ENCODE measurements at places on chromosomes 3 and 15. TPM values are rescaled to one million over a fixed set of nuclear protein-coding genes. Genes with fewer than 3 reads are reported as not detected.
A peak's percentile ranks its signal among the peaks of the same experiment; 100 is the strongest.

DNA sequence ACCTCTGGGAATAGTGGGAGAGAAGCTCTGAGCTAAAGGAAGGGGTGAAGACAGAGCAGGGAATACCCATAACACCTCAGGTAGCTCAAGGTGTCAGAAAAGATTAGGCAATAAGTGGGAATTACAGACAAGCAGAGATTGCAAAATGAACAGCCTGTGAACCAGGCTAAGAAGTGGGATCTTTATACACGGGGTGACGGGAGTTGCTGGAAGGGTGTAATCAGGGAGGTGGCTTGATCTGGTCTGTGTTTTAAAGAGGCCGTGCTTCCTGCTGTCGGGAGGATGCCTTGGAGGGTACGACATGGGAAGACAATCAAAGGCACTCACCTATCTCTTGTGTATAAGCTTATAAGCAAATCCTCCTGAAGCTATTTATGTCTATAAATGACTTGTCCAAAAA, 216.3 kb downstream of the CLSTN2 start:
- no peak for DNase-seq

- no peak for DNase-seq
Observed at GRCh38 chr15:38672273-38672672, 107.7 kb upstream of the RASGRP1 start.

DNA sequence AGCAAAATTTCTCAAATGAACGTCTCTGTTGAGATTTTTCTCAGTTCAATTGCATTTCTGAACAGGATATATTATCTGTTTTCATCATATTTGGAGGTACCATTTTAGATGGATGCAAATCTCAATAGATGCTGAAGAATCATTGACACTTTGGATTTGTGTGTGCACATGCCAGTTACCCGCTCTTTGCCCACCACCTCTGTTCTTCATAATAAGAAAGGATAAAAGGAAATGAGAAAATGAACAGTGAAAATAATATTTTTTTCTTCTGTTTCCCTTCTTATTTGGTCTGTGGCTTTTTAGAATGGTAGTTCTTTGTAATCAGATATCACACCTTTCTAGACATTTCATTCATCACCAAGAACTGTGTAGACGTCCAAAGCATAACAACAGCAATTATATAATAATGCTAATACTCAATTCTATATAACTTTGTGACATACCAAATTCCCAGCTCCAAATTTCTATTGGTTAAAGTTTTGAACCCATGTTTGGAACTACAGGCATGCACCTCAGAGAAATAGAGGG, 256.7 kb upstream of the SATB1 start:
- DNase-seq, result no peak

- peak; percentile 84 for DNase-seq
Observed at GRCh38 chr3:105836533-105836932, 32.3 kb downstream of the CBLB start.

GRCh38 chr3:50473768-50474167, 29.7 kb downstream of the CACNA2D2 start:
- no peak for DNase-seq

DNA sequence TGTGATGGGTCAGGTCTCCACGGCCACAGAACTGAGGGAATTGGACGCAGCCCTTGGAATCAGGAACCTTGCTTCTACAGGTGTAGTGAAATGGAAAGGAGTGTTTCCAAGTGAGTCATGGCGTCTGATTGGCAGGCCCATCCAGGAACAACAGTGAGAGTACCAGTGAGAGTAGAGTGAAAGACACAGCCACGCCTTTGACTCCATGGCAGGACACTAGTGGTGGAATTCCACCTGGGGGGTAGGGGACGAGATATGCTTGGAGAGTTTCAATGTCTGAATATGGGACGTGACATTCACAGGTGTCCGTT, 3.0 kb upstream of the SLC28A1 start:
- no peak for DNase-seq

DNA sequence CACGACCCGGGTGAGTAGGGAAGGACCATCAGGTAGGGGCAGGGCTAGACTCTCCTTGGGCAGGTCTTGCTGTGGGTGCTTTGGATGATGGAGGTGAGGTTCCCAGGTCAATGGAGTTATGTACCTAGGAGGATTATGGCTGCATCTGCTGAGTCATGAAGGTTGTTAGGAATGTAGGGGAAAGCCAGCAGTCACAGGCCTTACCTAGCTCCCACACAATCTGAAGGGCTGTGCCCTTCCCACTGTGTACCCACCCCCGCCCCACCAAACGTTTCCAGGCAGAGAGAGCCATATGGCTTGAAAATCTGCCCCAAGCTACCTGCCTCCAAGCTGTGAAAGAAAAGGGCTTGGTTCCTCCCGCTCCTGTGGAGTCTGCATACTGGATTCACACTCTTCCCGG, 573.4 kb upstream of the DPPA4 start:
- no peak for DNase-seq

- peak; percentile 53 for DNase-seq
Observed at GRCh38 chr15:98651036-98651481, 2.7 kb downstream of the IGF1R start.

DNA sequence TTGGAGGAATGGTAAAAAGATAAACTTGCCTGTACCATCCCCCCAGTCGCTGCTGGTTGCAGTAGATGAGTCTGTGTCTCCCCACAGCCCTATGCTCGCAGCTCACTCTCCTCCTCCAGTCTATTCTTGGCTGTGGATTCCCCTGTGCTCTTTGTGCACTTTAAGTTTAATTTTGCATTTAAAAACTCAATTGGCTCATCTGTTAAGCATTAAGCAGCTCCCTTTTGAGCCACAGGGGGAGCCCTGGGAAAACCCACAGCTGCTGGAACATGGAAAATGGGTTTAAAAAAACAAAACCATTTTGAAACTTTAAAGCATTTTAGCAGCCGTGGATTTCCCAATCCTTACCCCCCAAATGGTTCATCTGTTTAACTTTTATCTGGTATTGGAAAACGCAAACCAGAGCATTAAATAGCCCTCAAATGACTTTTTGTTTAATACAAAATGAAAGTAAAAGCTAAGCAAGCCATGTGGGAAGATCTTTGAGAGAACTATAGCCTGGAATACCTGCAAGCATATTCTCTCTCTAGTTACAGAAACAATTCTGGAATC, 536.9 kb downstream of the ZIC1 start:
- DNase-seq, result peak; percentile 88

DNA sequence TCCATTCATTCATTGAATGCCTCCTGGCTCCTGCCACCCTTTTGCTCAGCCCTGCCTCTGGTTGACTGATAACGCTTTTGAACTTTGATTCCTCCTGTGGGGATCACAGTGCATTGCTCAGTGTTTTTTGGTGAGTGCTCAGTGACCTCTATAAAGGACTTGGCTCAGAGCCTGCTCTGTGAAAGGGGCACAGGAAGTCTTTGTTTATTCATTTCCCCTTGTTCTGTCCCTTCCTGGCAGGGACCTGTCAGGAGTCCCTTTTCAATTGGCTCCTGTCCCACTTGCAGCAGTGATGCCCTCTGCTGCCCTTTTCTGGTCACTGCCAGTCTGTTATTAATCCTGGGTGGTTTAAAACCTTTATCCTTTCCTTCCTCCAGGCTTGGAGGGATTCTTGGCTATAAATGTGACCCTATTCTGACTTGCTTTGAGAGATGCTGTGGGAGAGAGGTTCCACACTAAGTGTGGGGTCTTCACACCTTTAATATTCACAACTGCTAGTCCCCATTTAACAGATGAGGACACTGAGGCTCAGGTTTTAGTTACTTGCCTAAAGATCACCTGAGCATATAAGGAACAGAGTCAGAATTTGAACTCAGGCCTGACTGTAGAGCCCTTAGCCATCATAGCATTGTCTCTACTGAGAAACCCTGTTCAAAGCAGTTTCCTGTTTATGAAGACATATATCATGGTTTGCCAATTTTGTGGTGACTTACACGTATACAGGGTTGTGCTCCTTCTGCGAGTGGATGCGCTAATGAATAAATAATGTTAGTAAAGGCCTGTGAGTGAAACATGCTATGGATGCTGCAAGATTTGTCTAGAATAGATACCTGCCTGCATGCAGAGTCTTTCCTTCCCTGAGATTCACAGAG, 23.2 kb upstream of the TATDN2 start:
- DNase-seq, result peak; percentile 65

DNA sequence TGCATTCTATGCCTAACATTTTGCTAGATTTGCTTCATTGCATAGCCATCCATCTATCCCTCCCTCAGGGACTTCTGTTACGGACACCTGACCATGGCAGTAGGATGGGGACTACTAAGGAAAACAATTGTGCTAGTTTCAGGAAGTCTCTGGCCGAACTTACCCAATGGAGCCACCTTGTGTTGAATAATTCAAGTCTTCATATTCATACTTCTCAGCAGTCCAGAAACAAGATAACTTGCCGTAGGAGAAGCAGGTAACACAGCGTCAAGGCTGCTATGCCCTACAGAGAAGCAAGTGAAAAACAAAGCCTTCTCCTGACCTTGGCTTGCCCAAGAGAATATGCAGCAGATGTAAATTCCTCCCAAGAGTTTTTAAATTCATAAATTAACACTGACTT, 685.3 kb downstream of the GRM7 start:
- DNase-seq, result peak; percentile 16

DNA sequence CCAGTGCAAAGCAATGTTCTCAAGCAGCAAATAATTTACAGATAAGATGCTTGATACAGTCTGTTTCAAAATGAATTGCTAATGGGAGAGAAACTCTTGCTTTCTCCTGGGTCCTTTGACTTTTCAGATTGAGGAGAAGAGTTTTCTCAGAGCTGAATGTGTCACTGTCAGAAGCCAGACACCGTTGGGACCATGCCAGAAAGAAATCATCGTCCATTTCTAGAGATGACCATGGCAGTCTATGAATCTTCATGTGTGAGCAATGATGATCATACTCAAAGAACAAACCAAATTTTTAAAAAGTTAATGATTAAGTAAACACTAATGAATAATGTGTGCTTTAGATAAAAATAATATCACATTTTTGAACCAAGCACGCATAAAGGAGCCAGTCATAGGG, 77.6 kb downstream of the ZNF385D start:
- DNase-seq, result no peak

DNA sequence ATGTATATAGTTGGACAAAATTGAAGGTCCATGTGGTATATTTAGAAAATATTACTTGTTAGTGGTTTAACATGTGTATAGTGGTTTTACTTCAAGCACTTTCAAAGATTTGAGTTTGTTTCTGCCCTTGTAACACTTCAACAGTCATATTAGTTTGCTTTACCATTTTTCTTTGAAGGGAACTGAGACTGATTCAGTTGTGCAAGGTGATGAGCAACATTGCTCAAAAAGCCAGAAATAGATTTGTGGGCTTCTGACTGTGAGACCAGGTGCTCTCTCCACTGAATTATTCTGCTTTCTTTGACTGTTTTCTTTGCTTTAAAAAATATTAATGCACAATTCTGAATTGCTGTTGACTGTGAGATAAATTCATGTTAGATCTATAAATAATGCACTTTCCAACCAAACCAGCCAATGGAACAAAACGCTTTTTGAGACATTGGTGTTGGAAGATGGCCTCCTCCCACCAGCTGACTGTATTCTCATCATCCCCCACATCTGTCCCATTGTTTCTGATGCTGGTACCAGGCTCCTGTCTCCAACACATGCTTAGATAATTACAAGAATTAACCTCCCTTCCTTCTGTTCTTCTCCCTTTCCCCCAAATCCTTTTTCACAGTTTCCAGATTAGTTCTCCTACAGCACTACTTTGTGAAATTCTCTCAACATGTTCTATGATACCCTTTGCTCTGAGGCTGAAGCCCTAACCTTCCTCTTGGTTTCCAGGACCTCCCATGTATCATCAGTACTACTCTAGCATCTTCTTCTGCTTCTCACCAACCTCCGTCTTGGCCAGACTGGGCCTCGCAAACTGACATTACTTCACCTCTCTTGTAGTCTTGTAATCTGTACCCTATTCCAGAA, 27.9 kb downstream of the PLCL2 start:
- DNase-seq, result no peak

DNA sequence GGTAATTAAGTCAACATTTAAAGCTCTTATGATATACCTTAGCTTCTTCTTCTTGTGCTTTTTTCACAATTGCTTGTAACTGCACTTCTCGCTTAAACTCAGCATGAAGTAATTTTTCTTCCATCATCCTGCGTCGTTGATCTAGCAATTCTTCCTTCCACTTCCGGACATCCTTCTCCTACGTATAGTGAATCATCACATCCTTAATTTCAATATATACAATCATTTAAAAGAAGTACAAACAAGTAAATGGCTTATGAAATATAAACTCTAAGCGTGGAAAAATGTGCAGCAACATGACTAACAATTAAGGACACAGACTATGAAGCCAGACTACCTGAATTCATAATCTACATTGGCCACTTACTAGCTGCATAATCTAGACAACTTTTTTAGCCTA, 151.4 kb downstream of the SCAPER start:
- no peak for DNase-seq

DNA sequence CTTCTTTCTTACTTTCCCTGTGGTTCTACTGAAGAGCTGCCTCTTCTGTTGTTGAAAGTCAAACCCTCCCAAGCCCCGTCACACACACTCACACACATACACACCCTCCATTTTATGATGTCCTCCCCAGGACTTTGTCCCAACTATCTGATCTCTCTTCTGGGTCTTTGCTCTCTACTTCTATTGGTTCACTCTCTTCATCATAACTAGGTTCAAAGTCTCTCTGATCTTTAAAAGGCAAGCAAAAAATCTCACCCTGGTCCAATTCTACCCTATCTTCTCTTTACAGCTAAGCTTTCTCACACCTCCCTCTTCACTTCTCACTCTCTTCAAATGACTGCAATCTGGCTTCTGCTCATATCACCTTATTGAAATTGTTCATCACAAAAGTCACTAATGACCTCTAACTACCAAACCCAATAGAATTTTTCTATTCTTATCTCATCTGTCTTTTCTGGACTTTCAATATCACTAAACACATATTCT, 34.8 kb downstream of the LRRFIP2 start:
- DNase-seq, result no peak

The CCR9 gene
- not detected for total RNA-seq

The STAC gene
- 0.32 TPM for total RNA-seq

The CACNA2D2 gene
- total RNA-seq, result not detected

The TASOR gene
- 94.1 TPM for total RNA-seq

The CFAP92 gene
- not detected for total RNA-seq

The KCNH8 gene
- total RNA-seq, result not detected

The EPHA3 gene
- total RNA-seq, result under 0.01 TPM

The FHIT gene
- 2.2 TPM for total RNA-seq

Data from fibroblast of villous mesenchyme (primary cell).